ENCODE measurements at places on chromosomes 1 and 21. TPM values are rescaled to one million over a fixed set of nuclear protein-coding genes. Genes with fewer than 3 reads are reported as not detected.
A peak's percentile ranks its signal among the peaks of the same experiment; 100 is the strongest.

DNA sequence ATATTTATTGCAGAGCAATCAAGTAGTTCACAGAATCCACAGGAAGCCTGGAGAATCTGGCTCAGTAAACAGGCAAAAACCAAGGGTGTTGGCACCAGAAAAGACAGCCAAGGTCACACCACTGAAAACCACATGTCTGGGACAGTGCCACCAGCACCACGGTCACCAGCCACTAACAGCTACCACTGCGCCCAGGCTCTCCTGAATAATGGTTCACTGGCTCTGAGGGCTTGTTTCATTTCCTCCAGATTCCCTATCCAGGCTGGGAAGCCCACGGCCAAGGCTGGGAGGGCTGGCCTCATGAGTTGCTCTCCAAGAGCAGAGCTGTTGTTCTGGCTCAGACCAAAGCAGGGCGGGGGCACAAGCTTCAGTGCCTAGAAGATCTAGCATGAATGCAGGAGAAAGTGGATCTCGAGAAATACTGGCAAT lies 54.5 kb upstream of the PTGFRN start:
- peak; percentile 69 for DNase-seq

GRCh38 chr1:31769720-31770390 lies 5.7 kb upstream of the ADGRB2 start:
- no peak for DNase-seq

DNA sequence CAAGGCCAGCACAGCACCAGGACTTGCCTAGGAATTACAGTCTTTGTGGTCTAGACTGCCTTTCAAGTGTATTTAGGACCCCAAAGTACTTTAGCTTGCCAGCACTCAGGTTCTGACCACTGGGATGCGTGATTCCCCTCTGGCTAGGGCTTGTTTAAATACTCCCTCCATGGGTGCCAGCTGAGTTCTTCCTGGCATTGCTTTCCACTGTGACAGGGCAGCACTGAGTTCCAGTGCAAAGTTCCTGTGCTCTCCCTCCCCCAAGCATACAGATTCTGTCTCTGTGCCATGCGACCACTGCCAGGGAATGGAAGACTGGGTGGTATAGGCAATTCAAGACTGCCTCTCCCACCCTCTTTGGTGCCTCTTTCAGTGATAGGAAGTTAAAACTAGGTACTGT lies 45.9 kb downstream of the NIBAN1 start:
- DNase-seq = no peak

- no peak for DNase-seq
Measured at GRCh38 chr1:119791377-119791776, 19.9 kb downstream of the REG4 start.

DNA sequence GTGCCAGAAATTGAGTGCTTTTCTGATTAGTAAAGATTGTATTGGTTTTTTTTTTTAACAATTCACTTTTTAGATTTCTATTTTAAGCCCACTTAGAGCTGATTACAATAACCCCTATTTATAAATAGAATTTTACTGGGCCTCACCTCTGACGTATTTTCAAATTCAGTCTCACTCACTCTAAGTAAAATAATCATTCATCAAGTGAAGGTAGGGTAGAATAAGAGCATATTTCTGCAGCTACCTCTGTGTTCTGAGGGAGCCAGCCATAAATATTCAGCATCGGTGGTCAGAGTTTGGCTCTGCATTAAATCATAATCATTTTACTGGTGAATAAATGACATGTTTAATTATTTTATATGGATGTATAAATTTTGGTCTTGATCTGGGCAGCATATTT lies 95.8 kb upstream of the UBE2U start:
- no peak for DNase-seq

DNA sequence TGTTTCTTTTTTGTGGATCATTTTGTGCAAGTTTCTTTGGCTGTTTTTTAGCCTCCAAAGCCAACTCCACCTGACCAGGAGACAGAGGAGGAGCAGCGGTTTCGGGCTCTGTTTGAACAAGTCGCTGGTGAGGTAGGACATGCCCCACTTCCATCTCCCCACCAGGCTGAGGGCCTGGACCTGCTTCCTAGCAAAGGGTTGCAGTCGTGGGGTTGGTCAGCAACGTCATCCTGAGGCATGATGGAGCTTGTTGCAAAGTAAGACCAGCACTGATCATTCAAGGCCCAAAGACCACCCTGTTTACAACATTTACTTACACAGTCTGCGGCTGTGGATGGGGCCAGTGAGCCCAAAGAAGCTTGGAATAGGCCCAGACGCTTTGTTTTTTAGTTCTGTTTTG lies 40.3 kb downstream of the CAPN9 start:
- no peak for DNase-seq

DNA sequence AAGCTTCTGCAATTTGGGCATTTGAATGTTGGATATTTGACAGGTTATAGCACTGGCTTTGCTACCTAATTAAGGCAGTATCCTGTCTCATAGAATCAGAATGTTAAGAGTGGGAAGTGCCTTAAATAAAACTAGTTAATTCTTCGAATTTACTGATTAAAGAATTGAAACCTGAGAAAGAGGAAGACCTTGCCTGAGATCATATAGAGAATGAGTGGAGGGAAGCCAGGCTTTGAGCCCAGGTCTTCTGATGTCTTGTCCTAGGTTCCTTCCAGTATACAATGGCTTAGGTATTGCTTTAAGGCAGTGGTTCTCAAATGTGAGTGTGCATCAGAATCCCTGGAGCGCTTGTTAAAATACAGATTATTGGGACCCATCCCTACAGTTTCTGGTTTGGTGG lies 20.9 kb upstream of the SH3BGRL3 start:
- no peak for DNase-seq

C1orf116 gene
- total RNA-seq = 0.10 TPM

DNA sequence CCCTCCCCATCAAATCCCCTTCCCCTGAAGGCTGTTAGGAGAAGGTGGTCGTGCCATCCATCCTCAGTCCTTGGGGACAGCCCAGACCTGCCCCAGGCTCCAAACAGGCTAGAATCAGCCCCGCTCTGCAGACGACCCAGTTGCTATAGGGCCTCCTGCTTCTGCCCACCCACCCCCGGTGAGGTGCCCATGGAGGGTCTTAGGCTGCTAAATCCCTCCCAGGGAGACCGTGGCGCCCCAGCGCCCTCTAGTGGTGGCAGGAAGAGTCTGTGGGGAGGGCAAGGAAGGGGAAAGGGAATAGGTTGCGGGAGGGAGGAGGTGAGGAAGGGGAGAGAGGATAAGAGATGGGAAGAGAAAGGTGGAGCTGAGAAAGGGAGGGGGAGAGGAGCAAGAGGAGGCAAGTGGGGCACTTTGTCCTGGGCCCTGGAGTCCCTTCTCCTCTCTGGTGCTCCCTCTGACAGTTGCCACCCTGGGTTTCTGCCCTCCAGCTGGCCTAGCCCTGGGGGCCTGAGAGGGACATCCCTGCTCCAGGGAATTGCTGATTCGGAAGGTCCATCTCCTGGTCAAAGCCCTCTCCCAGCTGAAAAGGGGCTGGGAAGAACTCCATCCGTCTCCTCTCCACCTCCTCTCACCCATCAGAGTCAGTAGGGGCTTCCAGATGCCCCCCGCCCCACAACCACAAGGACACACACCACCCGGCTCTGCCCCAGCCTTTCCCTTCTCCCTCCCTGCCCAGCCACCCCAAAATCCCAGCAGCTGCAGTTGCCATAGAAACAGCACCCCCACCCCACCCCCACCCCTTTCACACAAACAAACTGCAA lies 55.4 kb downstream of the CAMK2N1 start:
- DNase-seq = peak; percentile 41
